ENCODE measurements at places on chromosomes 2 and 18.

DNA sequence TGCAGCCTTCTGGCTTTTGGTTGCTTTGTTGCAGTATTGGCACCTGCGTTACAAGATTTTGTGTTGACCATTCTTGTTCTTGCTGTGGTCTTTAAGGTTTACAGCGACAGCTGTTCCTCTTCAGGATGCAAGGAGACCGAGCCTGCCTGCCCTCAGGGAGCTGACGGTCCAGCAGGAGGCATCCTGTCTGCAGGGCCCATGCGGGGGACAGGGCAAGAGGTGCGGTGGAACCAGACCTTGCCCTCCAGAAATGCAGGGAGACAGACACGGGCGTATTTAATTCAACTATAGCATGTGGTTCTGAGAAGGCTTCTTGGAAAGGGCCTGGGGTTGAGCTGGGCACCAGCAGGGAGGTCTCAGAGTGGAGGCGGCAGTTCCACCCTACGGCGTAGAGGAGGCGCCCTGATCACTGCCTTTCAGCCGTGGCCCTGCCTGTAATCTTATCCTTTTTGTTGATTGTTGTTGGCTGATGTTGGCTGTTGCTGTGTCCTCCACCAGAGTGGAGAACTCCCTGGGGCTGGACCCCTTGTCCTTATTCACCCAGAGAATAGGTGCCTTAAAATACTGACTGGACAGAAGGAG lies 71.7 kb downstream of the HPCAL1 start:
- no peak for DNase-seq

DNA sequence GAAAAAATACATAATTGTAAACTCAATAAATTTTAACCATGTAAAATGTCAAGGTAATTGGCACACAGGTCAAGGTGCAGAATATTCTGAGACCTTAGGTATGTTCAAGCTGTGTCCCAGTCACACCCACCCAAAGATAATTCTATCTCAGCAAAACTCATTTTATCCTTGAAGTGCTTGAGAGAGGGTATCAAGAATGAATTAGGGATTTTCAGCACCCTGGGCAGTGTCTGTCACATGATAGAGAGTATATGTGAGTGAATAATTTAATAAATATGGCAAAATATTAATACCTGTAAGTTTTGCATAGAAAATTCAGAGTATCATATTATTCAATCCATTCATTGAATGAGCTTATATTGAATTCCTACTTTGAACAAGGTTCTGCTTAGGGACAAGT lies 567.9 kb downstream of the FBXO15 start:
- DNase-seq: no peak

DNA sequence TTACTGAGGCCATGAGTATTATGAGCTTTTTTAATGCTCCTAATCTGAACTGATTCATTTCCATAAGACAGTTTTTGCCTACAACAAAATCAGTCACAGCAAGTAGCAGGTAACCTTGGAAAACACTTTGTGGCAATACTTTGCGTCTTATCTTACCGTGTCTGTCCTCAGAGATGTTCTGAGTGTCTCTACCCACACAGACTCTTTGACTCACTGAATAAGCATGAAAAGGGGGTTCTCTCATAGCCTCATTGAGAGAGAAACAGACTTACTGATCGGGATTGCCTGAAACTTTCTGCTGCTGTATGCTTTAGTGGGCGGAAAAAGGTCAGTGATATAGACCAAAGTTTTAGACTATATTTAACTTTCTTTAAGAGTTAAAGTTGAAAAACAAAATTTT lies 92.6 kb downstream of the MYL12B start:
- DNase-seq: no peak

DNA sequence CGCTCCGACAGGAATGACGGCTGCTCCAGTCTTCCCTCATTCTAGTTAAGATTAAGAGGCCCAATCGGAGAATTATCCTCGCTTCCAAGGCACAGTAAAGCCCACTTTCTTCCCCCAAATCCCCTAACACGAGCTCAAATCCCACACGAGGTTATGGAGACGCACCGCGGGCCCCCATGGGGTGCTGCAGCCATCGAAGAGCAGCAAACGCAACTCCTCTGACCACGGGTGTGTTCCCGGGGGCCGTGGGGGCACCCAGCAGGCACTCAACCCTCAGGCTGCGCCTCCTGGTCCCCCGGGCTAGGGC lies 446 bp downstream of the COPS9 start:
- no peak for DNase-seq

GRCh38 chr2:157246765-157247407 lies 10.6 kb upstream of the GALNT5 start:
- DNase-seq: no peak

GRCh38 chr2:172861656-172862476 lies 126.2 kb downstream of the RAPGEF4 start:
- DNase-seq: no peak

GRCh38 chr2:63712748-63713147 lies 124.0 kb downstream of the MDH1 start:
- DNase-seq: peak; percentile 41

DNA sequence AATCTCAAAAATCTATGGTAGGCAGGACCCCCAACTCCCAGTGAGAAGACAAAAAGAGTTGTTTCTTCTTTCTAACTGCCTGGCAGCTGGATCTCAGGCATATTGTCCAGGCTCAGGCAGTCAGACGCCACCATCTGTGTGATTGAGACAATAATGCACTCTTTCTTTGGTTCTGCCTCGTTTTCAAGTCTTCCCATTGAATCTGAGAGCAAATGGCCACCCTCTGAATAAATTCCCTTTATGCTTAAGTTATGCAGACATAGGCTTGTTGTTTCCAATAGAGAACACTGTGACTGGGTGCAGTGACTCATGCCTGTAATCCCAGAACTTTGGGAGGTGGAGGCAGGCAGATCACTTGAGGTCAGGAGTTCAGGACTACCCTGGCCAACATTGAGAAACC lies 15.3 kb upstream of the CD207 start:
- no peak for DNase-seq

GRCh38 chr2:105413206-105413605 lies 14.4 kb upstream of the FHL2 start:
- DNase-seq: no peak

GRCh38 chr18:6096730-6097129 lies 201.4 kb upstream of the TMEM200C start:
- no peak for DNase-seq

- DNase-seq: peak; percentile 71
Measured at GRCh38 chr2:54122939-54123338, 7.5 kb downstream of the ACYP2 start.

- DNase-seq: peak; percentile 66
Measured at GRCh38 chr2:71460595-71461303, 7.4 kb downstream of the DYSF start.
